CD4-positive, alpha-beta T cell (primary cell): ENCODE measurements at places on chromosomes 11 and 22.

- peaks cover 58% of the 10 kb centered on the region for H3K4me1 ChIP-seq
- H3K4me3 ChIP-seq: no peak overlapping the region
- no peaks in the 10 kb centered on the region for H3K27me3 ChIP-seq
- H3K27ac ChIP-seq: no peak overlapping the region
- DNase-seq: no peak
Observed at GRCh38 chr11:45078236-45079074, 68.0 kb upstream of the PRDM11 start.

DNA sequence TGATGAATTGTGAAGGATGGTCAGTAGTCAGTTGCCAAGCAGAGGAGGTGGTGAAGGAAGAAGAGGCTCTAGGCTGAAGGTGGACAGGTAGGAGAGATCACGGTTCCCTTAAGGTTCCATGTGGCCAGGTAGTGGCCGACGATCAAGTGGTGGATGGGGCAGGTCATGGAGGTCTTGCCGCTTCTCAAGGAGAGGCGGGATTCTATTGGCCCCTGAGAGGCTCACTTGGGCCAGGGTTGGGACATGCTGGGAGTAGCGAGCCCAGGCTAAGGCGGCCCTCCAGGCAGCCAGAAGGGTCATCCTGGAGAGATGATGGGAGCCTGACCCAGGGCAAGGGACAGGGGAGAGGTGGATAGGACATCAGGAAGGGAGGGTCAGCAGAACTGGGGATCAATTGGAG is 20.9 kb upstream of the TMPRSS4 start:
- no peaks in the 10 kb centered on the region for H3K36me3 ChIP-seq
- H3K27ac ChIP-seq: no peak overlapping the region
- no peaks in the 10 kb centered on the region for H3K27me3 ChIP-seq
- H3K4me1 ChIP-seq: peaks cover 26% of the 10 kb centered on the region
- DNase-seq: no peak

GRCh38 chr22:37371491-37371890 is 55.8 kb downstream of the ELFN2 start:
- H3K27ac ChIP-seq: no peak overlapping the region
- no peaks in the 10 kb centered on the region for H3K36me3 ChIP-seq
- H3K4me3 ChIP-seq: no peak overlapping the region
- peaks cover 4% of the 10 kb centered on the region for H3K4me1 ChIP-seq
- DNase-seq: no peak

GRCh38 chr11:78653294-78653909 is 78.7 kb upstream of the NARS2 start:
- no peaks in the 10 kb centered on the region for H3K4me1 ChIP-seq
- no peak overlapping the region for H3K4me3 ChIP-seq

DNA sequence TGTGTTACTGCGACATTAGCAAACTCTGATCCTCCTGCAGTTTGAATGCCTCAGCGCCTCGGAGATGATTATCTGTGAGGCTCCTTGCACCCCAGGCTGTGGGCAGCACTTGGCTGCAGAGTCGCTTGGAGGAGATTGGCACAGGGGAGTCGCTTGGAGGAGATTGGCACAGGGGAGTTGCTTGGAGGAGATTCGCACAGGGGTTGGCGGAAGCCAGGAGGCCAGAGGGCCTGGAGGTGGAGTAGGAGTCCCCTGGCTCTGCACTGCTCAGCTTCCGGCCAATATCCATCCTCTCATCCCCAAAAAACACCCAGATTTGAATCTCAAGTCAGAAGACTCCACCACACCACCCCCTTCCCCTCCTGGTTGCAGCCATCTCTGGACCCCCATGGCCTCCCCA is 192.6 kb upstream of the NECTIN1 start:
- no peak overlapping the region for H3K27ac ChIP-seq
- no peak for DNase-seq
- H3K27me3 ChIP-seq: no peaks in the 10 kb centered on the region
- H3K4me1 ChIP-seq: no peaks in the 10 kb centered on the region
- no peak overlapping the region for H3K4me3 ChIP-seq
- H3K36me3 ChIP-seq: no peaks in the 10 kb centered on the region

GRCh38 chr11:117094776-117095175 is 3.5 kb downstream of the SIK3 start:
- H3K4me3 ChIP-seq: peak overlapping the region; percentile 89
- H3K27ac ChIP-seq: peak overlapping the region; percentile 93
- no peak for DNase-seq
- H3K36me3 ChIP-seq: peaks cover 8% of the 10 kb centered on the region

DNA sequence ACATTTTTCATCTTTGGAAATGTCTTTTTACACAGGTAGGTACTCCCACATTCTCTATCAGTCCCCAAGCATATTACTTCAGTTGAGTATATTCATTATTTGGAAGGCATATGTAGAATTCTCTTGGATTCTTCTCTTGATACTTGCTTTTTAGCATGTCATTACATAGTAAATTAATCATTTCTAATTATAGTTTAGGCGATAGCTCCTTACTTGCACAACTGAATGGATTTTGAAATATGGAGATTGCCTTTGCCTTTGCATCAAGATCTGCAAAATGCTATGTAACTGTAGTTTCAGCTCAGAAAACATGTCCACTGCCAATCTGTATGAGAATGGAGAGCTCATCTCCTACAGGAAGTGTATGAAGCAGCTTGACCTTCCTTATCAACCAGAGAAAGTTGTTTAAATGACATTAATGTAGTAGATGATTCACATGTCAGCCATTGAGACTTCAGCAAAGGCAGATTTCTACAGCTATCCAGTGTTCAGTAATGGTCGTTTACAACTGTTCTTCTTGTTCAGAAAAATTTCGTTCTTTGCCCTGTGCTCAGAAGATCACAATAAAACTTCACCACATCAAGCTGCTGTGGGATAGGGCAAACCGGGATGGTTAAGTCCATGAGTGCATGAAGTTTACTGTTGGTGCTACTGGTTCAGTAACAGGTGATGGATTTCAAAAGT is 61.6 kb downstream of the PPP6R3 start:
- H3K27me3 ChIP-seq: no peaks in the 10 kb centered on the region
- DNase-seq: no peak
- H3K27ac ChIP-seq: no peak overlapping the region
- peaks cover 18% of the 10 kb centered on the region for H3K4me1 ChIP-seq
- no peak overlapping the region for H3K4me3 ChIP-seq

GRCh38 chr11:61516191-61516590 is 7.6 kb downstream of the LRRC10B start:
- peak overlapping the region; percentile 2 for H3K4me3 ChIP-seq
- H3K4me1 ChIP-seq: peaks cover 13% of the 10 kb centered on the region
- no peak overlapping the region for H3K27ac ChIP-seq
- no peak for DNase-seq

- peak; percentile 33 for DNase-seq
- H3K27ac ChIP-seq: no peak overlapping the region
- H3K36me3 ChIP-seq: no peaks in the 10 kb centered on the region
- H3K4me3 ChIP-seq: no peak overlapping the region
- no peaks in the 10 kb centered on the region for H3K27me3 ChIP-seq
Observed at GRCh38 chr22:30754971-30755758, 60.5 kb downstream of the OSBP2 start.

GRCh38 chr11:94545264-94546161 is 1.8 kb downstream of the FUT4 start:
- H3K36me3 ChIP-seq: no peaks in the 10 kb centered on the region
- DNase-seq: peak; percentile 25
- no peak overlapping the region for H3K27ac ChIP-seq
- H3K27me3 ChIP-seq: no peaks in the 10 kb centered on the region
- H3K4me1 ChIP-seq: peaks cover 33% of the 10 kb centered on the region
- H3K4me3 ChIP-seq: peak overlapping the region; percentile 82

DNA sequence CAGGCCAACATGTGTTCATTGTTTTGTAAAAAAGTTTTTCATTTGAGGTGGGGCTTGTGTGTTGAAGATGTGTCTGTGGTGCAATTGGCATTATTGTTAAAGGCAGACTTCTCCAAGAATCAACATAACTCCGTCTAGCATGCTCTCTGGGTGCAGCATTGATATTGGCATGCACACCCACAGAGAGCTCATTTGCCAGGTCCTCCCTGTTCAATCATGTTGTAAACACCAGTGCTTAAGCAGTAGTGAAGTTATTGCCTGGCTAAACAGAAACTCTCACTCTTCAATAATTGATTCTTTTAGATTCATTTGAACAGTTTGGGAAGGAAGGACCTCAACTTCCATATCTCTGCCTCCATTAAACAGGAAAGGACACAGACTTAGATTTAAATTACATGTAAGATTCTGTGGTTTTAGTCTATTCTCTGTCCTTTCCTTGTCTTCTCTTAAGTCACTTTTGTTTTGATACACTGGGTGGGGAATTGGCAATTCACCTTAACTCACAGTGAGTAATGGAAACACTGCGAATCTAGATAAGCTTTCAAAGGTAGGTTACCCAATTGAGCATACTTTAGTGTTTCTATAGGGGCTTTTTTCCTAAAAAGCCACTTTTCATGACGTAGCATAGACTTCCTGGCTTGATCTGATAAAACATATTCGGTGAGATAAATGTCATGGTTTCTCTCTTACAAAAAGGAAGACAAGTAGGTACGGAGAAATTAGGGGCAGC is 30.8 kb upstream of the EXPH5 start:
- H3K27ac ChIP-seq: no peak overlapping the region
- no peaks in the 10 kb centered on the region for H3K36me3 ChIP-seq
- no peaks in the 10 kb centered on the region for H3K4me1 ChIP-seq
- DNase-seq: no peak

DNA sequence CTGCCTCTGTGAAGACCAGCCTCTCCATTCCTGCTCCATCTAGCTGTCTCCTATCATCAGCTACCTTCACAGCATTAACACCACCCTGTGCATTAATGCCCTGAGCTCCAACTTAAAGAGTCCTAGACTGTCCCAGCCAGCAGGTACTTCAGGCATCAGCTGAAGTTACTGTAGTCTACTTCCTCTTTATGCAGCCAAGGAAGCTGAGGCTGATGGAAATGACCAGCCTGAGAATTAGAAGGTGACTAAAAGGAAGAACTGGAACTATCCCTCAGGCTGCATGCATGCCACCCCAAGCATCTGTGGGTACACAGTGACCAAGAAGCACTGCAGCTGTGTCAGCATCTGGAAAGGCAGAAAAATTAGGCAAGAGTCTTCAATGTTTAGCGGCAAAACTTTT is 28.2 kb downstream of the MS4A10 start:
- H3K36me3 ChIP-seq: no peaks in the 10 kb centered on the region
- peaks cover 6% of the 10 kb centered on the region for H3K27me3 ChIP-seq
- H3K4me1 ChIP-seq: no peaks in the 10 kb centered on the region

- H3K36me3 ChIP-seq: no peaks in the 10 kb centered on the region
- no peak overlapping the region for H3K4me3 ChIP-seq
- no peak for DNase-seq
- H3K27me3 ChIP-seq: no peaks in the 10 kb centered on the region
- no peak overlapping the region for H3K27ac ChIP-seq
Observed at GRCh38 chr11:131898949-131899348, 528.5 kb downstream of the NTM start.

GRCh38 chr11:75786101-75786736 is 17.6 kb downstream of the DGAT2 start:
- H3K27ac ChIP-seq: no peak overlapping the region
- no peaks in the 10 kb centered on the region for H3K27me3 ChIP-seq
- no peak overlapping the region for H3K4me3 ChIP-seq
- DNase-seq: no peak

DNA sequence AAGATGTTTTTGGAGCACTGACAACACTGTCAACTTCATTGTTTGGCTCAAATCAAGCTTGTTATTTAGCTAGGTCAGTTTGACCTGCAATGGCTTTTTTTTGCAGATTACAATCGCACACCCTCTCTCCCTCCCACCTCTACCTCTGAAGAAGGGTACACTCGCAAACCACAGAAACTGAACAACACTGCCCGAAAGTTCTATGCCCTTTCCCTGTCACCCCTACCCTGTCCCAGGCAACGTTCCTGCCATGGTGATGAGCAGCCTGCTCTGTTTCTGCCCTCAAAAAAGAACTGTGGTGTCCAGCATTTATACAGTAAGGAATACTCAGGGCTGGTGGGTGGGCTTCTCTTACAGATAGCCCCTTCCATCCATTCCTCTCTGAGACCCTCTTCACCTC is 33.7 kb downstream of the SC5D start:
- DNase-seq: no peak
- H3K4me3 ChIP-seq: no peak overlapping the region
- no peaks in the 10 kb centered on the region for H3K36me3 ChIP-seq
- no peak overlapping the region for H3K27ac ChIP-seq
- peaks cover 26% of the 10 kb centered on the region for H3K4me1 ChIP-seq

GRCh38 chr11:106014620-106015019 is 7.4 kb downstream of the MSANTD4 start:
- no peak overlapping the region for H3K27ac ChIP-seq
- H3K36me3 ChIP-seq: peaks cover 22% of the 10 kb centered on the region
- H3K27me3 ChIP-seq: no peaks in the 10 kb centered on the region
- no peak overlapping the region for H3K4me3 ChIP-seq
- DNase-seq: no peak

- H3K4me3 ChIP-seq: peak overlapping the region; percentile 8
- H3K27me3 ChIP-seq: no peaks in the 10 kb centered on the region
- no peaks in the 10 kb centered on the region for H3K36me3 ChIP-seq
- DNase-seq: no peak
- H3K27ac ChIP-seq: no peak overlapping the region
- peaks cover 30% of the 10 kb centered on the region for H3K4me1 ChIP-seq
Observed at GRCh38 chr11:86062719-86063118, 6.2 kb downstream of the PICALM start.

DNA sequence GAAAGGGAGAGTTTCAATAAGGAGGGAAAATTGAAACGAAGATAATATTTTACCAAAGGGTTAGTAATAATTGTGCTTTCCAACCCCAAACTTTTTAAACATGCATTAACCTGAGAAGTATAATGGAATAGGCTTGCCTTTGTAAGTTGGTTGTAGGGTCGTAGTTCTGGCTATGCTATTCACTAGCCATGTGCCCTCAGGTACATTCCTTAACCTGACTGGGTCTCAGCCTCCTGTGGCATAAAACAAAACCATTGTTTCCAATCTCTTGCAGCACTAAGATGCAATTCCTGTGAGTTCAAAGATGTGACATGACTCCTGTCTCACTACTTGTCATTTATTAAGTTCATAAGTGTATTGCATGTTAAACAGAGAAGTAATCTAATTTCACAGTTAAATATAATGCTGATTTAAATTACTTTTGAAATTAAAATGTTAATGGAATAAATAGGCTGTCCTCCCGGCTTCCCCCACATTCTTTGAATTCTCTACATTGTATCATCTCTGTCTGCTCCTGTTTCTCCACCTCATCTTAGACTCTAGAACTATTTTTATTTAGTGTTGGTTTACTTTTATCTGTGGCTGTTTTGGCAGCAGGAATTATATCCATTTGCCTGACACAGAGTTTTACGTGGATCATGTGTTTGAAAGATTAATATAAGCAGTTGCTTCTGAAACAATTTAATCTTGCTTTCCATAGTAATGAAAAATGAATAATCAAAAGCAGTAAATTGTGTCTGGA is 216.3 kb downstream of the FAT3 start:
- DNase-seq: no peak
- no peaks in the 10 kb centered on the region for H3K27me3 ChIP-seq
- H3K27ac ChIP-seq: no peak overlapping the region
- H3K4me3 ChIP-seq: no peak overlapping the region
